Kidney (tissue), 22 donors: ENCODE measurements at places on chromosomes 16 and 17. TPM values are rescaled to one million over a fixed set of nuclear protein-coding genes. Genes with fewer than 3 reads are reported as not detected.

DNA sequence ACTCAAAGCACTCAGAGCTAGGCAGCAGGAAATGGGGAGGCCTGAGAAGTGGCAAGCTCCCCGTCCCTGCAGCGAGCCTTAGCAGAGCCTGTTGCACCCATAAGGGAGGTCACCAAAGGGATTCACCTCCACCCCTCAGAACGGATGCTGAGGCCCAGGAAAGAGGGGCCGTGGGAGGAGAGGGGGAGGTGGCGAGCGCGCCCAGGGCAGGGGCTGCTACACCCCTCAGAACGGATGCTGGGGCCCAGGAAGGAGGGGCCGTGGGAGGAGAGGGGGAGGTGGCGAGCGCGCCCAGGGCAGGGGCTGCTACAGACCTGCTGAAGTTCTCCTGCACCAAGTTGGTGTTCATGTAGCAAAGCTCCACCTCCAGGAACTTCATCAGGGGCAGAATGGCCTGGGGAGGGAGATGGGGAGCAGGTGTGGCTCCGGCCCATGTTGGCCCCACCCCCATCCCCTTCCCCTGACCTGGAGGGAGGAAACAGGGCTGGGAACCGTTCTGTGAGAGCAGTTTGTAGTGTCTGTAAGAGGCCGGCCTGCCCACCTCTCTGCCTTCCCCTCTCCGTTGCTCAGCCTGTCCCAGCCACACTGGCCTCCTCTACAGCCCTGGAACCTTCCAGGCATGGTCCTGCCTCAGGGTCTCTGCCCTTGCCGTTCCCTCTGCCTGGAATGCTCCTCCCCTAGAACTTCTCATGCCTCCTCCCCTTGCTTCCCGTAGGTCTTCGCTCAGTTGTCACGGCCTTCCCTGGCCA is 11.4 kb downstream of the UNC13D start:
- no peaks in the 10 kb centered on the region for H3K4me1 ChIP-seq
- H3K4me3 ChIP-seq, result no peak overlapping the region
- no peak overlapping the region for H3K27ac ChIP-seq
- DNase-seq, result peak; percentile 61

DNA sequence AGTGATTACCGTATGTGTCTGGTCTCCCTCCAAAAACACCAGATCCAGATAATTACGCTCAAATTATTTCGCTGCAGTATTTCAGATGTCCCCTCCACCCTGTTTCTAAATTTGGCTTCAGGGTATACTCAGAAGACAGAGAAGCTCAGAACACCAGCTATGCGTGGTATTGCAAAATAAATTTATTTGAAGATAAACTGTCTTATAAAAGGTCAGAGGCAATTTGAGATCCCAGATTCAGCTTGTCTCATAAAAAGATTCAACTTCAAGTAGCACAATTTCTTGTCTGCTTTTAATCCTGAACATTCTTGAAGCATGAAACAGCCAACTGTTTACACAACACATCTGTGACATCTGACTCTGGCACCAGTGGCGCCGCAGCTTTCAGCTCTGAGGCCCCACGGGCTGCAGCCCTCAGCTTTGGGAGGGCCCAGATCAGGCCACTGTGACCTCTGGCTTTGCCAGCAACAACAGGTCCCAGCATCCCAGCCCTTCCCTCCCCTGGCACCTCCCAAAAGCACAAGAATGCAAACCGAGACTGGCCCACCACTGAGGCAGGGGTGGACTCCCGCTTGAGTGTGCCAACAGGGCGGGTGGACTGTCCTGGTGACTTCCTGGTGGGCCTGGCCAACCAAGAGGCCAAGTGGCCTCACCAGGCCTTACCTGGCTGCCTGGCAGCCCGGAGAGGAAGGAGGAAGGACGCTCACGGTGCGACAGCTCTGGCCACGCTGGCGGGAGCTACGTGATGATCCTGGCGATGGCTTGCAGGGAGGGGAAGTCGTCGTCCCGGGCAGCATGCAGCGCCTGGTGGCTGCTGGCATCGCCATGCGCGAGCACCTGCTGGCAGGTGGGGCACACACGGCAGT is 8.0 kb downstream of the SYNGR3 start:
- no peaks in the 10 kb centered on the region for H3K36me3 ChIP-seq
- no peak overlapping the region for H3K27ac ChIP-seq
- H3K4me3 ChIP-seq, result no peak overlapping the region

DNA sequence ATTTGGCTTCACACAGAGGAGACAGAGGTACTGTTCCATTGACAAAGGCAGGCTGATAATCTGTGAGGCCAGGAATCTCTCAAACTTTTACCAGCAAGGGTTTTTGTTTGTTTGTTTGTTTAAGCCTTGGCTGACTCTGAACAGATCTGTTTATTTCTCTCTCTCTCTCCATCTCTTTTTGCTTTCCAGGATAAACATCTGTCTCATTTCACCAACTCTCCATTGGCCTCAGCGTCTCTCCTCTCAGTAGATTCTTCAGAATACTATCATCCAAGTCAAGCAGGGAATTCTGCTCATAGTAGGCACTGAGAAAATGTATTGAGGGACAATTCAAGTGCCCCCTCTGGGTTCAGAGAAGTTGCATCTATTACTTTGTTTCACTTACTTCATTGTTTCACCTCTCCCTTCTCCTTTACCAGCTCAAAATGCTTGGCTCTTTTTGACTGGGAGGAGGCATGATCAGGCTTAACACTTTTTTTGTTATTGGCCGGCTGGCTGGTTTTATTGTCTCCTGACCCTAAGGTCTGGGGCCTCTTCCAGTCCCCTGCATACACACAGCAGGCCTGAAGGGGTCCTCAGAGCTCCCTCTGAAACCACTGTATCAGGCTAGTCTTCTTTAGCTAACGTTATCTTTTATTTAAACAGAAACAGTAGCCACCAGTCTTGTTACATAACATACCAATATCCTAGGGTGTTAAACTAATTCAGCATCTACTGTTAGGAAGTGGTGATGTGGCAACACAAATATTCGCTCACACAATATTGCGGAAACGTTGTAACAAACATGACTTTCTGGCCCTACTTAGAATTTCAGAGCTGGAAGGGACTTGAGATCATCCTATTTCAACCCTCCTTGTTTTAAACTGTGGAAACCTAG is 2.0 kb upstream of the YPEL2 start:
- peak overlapping the region; percentile 97 for H3K27ac ChIP-seq
- peak; percentile 88 for DNase-seq
- no peak overlapping the region for H3K4me3 ChIP-seq
- no peaks in the 10 kb centered on the region for H3K36me3 ChIP-seq
- no peaks in the 10 kb centered on the region for H3K27me3 ChIP-seq

DNA sequence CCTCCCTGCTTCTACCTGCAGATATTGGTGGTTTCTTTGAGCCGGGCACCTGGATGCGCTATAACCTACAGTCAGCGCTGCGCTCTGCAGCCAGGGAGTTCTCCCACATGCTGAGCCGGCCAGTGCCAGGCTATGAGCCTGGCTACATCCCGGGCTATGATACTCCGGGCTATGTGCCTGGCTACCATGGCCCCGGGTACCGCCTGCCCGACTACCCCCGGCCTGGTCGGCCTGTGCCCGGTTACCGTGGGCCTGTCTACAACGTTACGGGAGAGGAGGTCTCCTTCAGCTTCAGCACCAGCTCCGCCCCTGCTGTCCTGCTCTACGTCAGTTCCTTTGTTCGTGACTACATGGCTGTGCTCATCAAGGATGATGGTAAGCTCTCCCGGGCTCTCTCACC is 13.2 kb downstream of the CNTNAP1 start:
- H3K27ac ChIP-seq, result no peak overlapping the region
- H3K4me1 ChIP-seq, result no peaks in the 10 kb centered on the region
- peak; percentile 74 for DNase-seq
- no peaks in the 10 kb centered on the region for H3K27me3 ChIP-seq
- H3K36me3 ChIP-seq, result peaks cover 10% of the 10 kb centered on the region

- no peaks in the 10 kb centered on the region for H3K27me3 ChIP-seq
- H3K4me1 ChIP-seq, result no peaks in the 10 kb centered on the region
- no peak overlapping the region for H3K4me3 ChIP-seq
- DNase-seq, result peak; percentile 70
These were observed 12.9 kb upstream of the ELAC2 start for GRCh38 chr17:13030459-13031300.

The BAIAP3 gene
- total RNA-seq, result 8.0 TPM

The ERBB2 gene
- 186 TPM for total RNA-seq

GRCh38 chr17:48961516-48962233 is 6.7 kb downstream of the GIP start:
- DNase-seq, result no peak
- H3K27me3 ChIP-seq, result no peaks in the 10 kb centered on the region
- H3K27ac ChIP-seq, result no peak overlapping the region
- H3K4me3 ChIP-seq, result no peak overlapping the region
- no peaks in the 10 kb centered on the region for H3K4me1 ChIP-seq
